LoVo (cell line): ENCODE measurements at places on chromosomes 11 and 22.

GRCh38 chr11:14288189-14288935 lies 70.6 kb downstream of the RRAS2 start:
- DNase-seq, result no peak

DNA sequence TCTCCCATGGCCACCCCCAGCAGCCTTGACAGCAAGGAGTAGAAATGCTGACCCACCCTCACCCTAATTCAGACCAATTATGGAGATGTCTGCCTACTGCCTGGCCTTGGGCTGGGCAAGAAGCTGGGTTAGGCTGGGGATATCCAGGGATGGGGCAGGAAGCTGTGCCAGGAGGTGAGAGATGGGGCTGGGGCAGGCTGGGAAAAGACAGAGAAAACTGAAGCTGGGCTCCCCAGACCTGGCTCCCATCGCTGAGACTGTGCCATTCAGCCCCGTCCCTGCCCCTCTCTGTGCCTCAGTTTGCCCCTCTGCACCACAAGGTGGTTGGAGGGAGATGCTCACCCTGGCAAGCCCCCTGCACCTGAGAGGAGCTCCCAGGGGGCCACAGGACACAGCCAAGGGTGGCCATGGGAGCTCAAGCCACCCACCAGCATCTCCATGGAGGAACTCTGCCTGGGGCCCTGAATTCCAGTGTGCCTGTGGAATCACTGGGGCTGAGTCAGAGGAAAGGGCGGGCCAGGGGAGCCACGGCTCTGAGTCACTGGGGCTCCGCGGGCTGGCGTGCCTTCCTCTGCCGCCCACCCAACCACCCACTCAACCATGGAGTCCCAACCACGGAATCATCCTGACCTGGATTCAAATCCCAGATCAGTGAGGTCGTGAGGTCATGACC lies 6.0 kb upstream of the CARD10 start:
- peak; percentile 76 for DNase-seq

DNA sequence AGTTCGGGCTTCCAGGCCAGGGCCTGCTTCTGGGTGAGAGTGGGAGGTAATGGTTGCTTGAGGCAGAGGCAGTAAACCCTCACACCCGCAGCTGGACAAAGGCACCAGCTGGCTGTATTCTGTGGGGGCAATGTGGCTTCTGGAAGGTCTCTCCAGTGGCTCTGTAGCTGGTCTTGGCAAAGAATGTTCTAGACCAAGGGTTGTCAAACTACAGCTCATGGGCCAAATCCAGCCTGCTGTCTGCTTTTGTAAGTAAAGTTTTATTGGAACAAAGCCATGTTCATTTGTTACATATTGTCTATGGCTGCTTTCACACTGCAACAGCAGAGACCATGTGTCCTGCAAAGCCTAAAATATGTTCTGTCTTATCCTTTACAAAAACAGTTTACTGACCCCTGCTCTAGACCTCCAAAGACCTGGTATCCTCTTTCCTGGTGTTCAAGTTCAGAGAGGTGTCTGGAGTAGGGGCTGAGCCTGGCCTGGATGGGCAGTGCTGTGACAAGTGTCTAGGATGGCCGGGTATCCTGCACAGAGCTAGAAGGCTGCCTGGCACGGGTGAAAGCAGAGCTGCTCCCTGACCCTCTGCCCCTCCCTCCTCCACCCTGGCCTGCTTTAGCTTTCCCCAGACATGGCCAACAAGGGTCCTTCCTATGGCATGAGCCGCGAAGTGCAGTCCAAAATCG lies 3.4 kb downstream of the TAGLN start:
- DNase-seq, result no peak

DNA sequence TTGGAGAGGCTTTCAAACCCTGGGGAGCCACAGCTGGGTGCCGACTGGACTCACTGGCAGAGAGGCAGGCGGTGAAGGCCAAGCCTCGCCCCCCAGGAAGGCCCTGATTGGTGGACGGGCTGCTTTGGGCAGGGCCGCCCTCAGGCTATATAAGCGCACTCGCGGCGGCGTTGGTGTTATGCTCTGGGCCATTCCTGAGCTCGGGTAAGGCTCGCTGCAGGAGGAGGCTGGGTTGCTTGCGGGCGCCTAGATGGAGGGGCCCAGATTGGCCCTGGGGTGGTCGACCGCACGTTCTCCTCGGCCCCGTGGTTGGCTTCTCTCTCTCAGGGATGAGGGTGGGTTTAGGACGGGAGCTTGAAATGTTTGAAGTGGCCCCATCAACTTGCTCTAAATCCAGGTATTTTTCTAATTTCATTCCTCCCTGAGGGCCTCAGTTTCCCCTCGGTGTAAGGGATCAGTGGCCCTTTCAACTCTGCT lies at the start of gene SPDYC:
TSS of gene SPDYC (plus strand) at position 176 of the 477 bp plus-strand sequence. CDS start 1,125 bp downstream, outside the sequence.
- DNase-seq, result no peak

DNA sequence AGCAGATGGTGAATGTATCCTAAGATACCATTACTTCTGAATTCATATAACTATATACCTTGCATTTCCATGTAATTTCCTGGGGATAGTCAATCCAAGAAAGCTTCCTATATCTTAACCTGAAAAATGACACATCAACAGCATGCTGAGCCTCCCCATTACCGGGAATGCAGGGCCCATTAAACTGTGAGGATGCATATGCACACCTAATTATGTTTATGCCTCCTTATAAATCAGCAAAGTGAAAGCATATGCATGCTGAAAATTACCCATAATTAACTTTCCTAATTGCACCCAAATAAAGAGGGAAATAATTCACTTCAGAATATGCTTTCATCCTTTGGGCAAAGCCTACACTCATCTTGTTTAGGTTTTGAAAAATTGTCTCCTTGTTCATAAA lies 663.0 kb downstream of the KCNA4 start:
- DNase-seq, result no peak

DNA sequence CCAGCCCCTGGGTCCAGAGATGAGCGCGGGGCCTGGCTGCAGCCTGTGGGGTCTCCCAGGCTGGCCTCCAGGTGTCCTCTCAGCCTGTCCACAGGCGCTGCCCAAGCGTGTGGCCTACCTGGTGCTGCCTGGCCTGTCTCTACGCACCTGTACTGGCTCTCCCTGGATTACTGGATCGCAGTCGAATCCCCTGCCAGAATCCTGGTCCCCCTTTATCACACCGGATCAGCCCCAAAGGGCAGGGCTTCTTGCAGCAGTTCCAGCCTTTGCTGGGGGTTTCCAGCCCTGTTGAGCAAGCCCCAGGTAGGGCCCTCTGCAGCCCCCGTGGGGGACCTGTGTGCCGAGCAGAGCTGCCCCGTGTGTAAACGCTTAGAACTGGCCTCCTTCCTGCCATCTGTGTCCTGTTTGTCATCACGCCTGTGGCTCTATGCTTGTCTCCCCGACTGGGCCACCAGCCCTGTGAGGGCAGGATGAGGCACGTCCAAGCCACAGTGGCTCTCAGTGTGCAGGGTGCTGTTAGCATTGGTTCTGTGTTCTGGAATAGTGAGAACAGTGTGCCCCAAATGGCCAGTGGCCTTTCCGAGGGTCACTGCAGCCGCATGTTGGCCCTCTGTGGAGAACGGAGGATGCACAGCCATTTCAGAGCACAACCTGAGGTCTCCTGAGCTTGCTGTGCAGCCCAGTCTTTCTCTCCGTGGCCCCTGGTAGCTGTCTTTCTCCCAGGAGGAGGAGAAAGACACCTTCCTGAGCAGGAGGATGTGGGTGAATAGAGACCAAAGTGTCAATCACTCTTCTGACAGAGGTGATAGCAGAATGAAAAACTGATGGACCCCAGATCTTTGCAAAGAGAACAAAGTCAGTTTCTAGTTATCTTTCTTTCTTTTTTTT lies 13.9 kb upstream of the TXNRD2 start:
- no peak for DNase-seq

- DNase-seq, result no peak
Measured at GRCh38 chr22:48918585-48919186, 909.0 kb downstream of the BRD1 start.

GRCh38 chr11:87266751-87267150 lies 229.0 kb downstream of the TMEM135 start:
- no peak for DNase-seq

DNA sequence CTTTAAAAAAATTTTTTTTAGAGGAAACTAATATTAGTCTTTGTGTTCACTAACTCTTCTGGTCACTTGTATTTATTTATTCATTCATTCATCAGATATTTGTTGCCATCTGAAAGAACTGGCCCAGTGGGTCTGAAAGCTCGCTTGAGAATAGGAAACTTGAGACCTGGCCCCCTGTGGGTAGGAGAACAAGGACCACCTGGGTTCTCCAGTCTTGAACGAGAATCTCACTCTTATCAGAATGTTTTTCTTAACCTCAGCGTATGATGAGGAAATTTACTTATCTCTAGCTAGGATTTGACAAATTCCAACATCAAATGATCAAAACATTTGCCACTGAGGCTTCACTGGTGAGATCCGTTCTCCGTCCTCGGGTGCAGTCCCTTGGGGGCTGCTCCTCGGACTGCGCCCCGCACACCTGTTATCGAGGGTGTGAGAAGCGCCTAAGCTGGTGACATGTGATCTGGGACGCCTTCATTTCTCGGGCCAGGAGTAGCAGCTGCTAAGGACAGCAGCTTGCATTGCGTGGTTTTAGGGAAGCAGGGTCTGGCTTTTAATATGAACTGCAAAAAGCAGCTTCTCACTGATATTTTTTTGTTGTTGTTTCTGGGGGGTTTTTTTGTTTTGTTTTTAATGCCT lies 6.3 kb downstream of the C22orf31 start:
- no peak for DNase-seq
